ENCODE measurements at places on chromosomes 11 and 22. TPM values are rescaled to one million over a fixed set of nuclear protein-coding genes. Genes with fewer than 3 reads are reported as not detected.

Gene SNX32
- total RNA-seq = not detected

Gene BDNF
- total RNA-seq = 2.8 TPM

Gene POU2AF1
- total RNA-seq = not detected

Gene PATE2
- not detected for total RNA-seq

Gene SCGB2A2
- not detected for total RNA-seq

Gene RNF141
- 28.4 TPM for total RNA-seq

Gene SGSM1
- 0.10 TPM for total RNA-seq

Gene MS4A12
- not detected for total RNA-seq

Gene NEU3
- 10.0 TPM for total RNA-seq

Gene SYT12
- total RNA-seq = 0.44 TPM

Gene HMBS
- 51.3 TPM for total RNA-seq

Gene OR52H1
- total RNA-seq = not detected

- DNase-seq = no peak
- no peak overlapping the region for H3K4me3 ChIP-seq
- no peaks in the 10 kb centered on the region for H3K4me1 ChIP-seq
- H3K27ac ChIP-seq = no peak overlapping the region
- H3K27me3 ChIP-seq = peaks cover 30% of the 10 kb centered on the region
- no peaks in the 10 kb centered on the region for H3K36me3 ChIP-seq
These were observed 7.4 kb upstream of the ANO1 start for GRCh38 chr11:70070706-70071105.

- DNase-seq = peak; percentile 18
- H3K4me3 ChIP-seq = no peak overlapping the region
- no peaks in the 10 kb centered on the region for H3K27me3 ChIP-seq
- H3K27ac ChIP-seq = no peak overlapping the region
- no peaks in the 10 kb centered on the region for H3K4me1 ChIP-seq
- H3K36me3 ChIP-seq = no peaks in the 10 kb centered on the region
These were observed 15.2 kb upstream of the FCHSD2 start for GRCh38 chr11:73157101-73158010.

DNA sequence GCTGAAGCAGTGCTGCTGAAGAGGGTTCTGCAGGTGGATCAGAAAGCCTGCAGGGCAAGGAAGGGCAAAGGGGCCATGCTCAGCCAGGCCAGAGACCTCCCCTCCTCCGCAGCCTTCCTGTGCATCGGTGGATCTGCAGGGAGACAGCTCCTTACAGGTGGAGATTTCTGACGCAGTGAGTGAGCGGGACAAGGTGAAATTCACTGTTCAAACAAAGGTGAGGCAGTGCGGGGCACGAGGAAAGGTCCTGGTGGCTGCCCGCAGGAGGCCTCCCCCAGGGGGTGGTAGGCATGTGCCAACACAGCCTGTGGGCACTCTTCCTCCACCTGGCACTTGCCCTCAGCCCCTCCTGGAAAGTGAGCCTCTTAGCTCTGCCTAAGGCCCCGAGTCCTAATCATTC lies 8.6 kb downstream of the CFL1 start:
- H3K27me3 ChIP-seq = no peaks in the 10 kb centered on the region
- peaks cover 23% of the 10 kb centered on the region for H3K36me3 ChIP-seq
- H3K27ac ChIP-seq = no peak overlapping the region
- H3K4me1 ChIP-seq = peaks cover 5% of the 10 kb centered on the region
- no peak for DNase-seq

GRCh38 chr11:31790649-31791048 lies 20.5 kb downstream of the PAX6 start:
- H3K4me3 ChIP-seq = no peak overlapping the region
- DNase-seq = no peak
- H3K4me1 ChIP-seq = no peaks in the 10 kb centered on the region
- H3K27ac ChIP-seq = no peak overlapping the region

GRCh38 chr11:116600930-116601329 lies 171.9 kb downstream of the BUD13 start:
- no peak for DNase-seq
- H3K36me3 ChIP-seq = peaks cover 5% of the 10 kb centered on the region
- peaks cover 34% of the 10 kb centered on the region for H3K27me3 ChIP-seq
- H3K4me1 ChIP-seq = no peaks in the 10 kb centered on the region
- H3K27ac ChIP-seq = no peak overlapping the region
- no peak overlapping the region for H3K4me3 ChIP-seq

GRCh38 chr11:30921811-30922210 lies 335.7 kb upstream of the MPPED2 start:
- no peak overlapping the region for H3K4me3 ChIP-seq
- H3K36me3 ChIP-seq = no peaks in the 10 kb centered on the region
- no peak overlapping the region for H3K27ac ChIP-seq
- no peaks in the 10 kb centered on the region for H3K4me1 ChIP-seq
- H3K27me3 ChIP-seq = peaks cover 82% of the 10 kb centered on the region
- no peak for DNase-seq

- H3K4me3 ChIP-seq = no peak overlapping the region
- no peak overlapping the region for H3K27ac ChIP-seq
These were observed 117.2 kb downstream of the MICAL3 start for GRCh38 chr22:17906978-17907747.

- no peaks in the 10 kb centered on the region for H3K27me3 ChIP-seq
- no peak overlapping the region for H3K4me3 ChIP-seq
- H3K27ac ChIP-seq = peak overlapping the region; percentile 3
- H3K4me1 ChIP-seq = peaks cover 15% of the 10 kb centered on the region
These were observed 48.5 kb downstream of the GGTLC2 start for GRCh38 chr22:22692707-22693530.

- no peak for DNase-seq
- H3K27me3 ChIP-seq = peaks cover 13% of the 10 kb centered on the region
- peaks cover 7% of the 10 kb centered on the region for H3K36me3 ChIP-seq
These were observed 20.2 kb upstream of the CHKA start for GRCh38 chr11:68141246-68142027.

GRCh38 chr11:87974797-87975196 lies 200.4 kb downstream of the RAB38 start:
- no peaks in the 10 kb centered on the region for H3K4me1 ChIP-seq
- H3K27me3 ChIP-seq = no peaks in the 10 kb centered on the region
- no peak for DNase-seq
- no peak overlapping the region for H3K4me3 ChIP-seq
- H3K27ac ChIP-seq = no peak overlapping the region

DNA sequence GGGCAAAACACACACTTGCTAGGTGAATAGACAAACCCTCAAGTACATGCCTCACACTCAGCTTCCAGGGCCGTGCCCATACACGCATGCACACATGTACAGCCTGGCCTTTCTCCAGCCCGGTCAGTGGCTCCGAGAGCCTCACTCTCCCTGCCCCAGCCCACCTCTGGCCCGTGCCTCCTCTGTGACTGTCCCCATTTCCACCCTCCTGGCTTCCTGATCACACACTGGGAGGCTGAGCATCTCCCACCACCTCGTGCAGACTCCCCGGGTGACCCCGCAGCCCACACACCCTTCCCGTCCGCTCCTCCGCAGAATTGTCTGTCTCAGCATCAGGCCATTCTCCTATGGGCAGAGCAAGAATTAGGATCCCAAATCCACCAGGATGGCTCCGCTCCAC lies 634.1 kb downstream of the TBC1D22A start:
- H3K36me3 ChIP-seq = no peaks in the 10 kb centered on the region
- no peak overlapping the region for H3K4me3 ChIP-seq
- no peak overlapping the region for H3K27ac ChIP-seq
- no peaks in the 10 kb centered on the region for H3K4me1 ChIP-seq
- no peaks in the 10 kb centered on the region for H3K27me3 ChIP-seq

DNA sequence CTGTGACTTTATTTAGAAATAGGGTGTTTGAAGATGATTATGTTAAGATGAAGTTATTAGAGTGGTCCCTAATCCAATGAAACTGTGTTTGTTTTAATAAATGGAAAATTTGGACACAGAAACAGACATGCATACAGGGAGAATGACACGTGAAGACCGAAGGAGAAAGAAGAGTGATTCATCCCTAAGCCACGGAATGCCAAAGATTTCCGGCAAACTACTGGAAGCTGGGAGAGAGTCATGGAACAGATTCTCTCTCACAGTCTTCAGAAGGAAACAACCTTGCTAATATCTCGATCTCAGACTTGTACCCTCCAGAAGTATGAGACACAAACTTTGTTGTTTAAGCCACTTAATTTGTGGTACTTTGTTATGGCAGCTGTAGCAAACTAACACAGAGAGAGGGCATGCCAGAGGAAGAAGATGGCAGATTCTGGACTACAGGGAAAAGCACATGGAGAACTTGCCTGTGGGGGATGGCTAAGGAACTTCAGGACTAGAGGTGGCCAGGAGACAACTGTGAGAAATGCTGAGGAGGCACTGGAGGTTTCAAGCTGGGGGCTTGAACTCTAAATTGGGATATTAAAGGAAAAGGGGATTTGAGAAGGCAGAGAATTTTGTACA lies 733.5 kb upstream of the CCDC90B start:
- no peak overlapping the region for H3K4me3 ChIP-seq
- no peaks in the 10 kb centered on the region for H3K27me3 ChIP-seq
- DNase-seq = peak; percentile 26
- H3K4me1 ChIP-seq = peaks cover 9% of the 10 kb centered on the region
- H3K36me3 ChIP-seq = no peaks in the 10 kb centered on the region

- H3K27me3 ChIP-seq = no peaks in the 10 kb centered on the region
- peaks cover 40% of the 10 kb centered on the region for H3K4me1 ChIP-seq
- peak; percentile 34 for DNase-seq
- H3K27ac ChIP-seq = no peak overlapping the region
- H3K4me3 ChIP-seq = no peak overlapping the region
- H3K36me3 ChIP-seq = no peaks in the 10 kb centered on the region
These were observed 800.9 kb upstream of the TENM4 start for GRCh38 chr11:80241766-80242165.

- H3K27me3 ChIP-seq = no peaks in the 10 kb centered on the region
- peak; percentile 78 for DNase-seq
- peaks cover 21% of the 10 kb centered on the region for H3K4me1 ChIP-seq
- peak overlapping the region; percentile 89 for H3K4me3 ChIP-seq
These were observed 6.9 kb downstream of the DPAGT1 start for GRCh38 chr11:119094816-119095065.

- no peaks in the 10 kb centered on the region for H3K36me3 ChIP-seq
- peaks cover 6% of the 10 kb centered on the region for H3K4me1 ChIP-seq
- no peak for DNase-seq
- peak overlapping the region; percentile 73 for H3K4me3 ChIP-seq
- no peaks in the 10 kb centered on the region for H3K27me3 ChIP-seq
- H3K27ac ChIP-seq = no peak overlapping the region
These were observed 1.6 kb downstream of the P2RY2 start for GRCh38 chr11:73219396-73220285.

- H3K4me3 ChIP-seq = no peak overlapping the region
- no peaks in the 10 kb centered on the region for H3K36me3 ChIP-seq
- H3K27me3 ChIP-seq = no peaks in the 10 kb centered on the region
- no peak for DNase-seq
These were observed 344.2 kb upstream of the NCAM1 start for GRCh38 chr11:112617098-112617425.

GRCh38 chr11:84825106-84825660 lies 802.0 kb downstream of the DLG2 start:
- no peaks in the 10 kb centered on the region for H3K36me3 ChIP-seq
- H3K4me1 ChIP-seq = no peaks in the 10 kb centered on the region
- H3K27me3 ChIP-seq = no peaks in the 10 kb centered on the region
- H3K4me3 ChIP-seq = no peak overlapping the region
- H3K27ac ChIP-seq = no peak overlapping the region
